ENCODE measurements at places on chromosomes 13 and 19. TPM values are rescaled to one million over a fixed set of nuclear protein-coding genes. Genes with fewer than 3 reads are reported as not detected.

The USF2 gene
- 45.8 TPM for total RNA-seq

The GIPC3 gene
- total RNA-seq, result under 0.01 TPM

The KANK3 gene
- 0.53 TPM for total RNA-seq

The NRTN gene
- total RNA-seq, result not detected

The RYR1 gene
- under 0.01 TPM for total RNA-seq

The FXYD3 gene
- total RNA-seq, result not detected

The ZNF534 gene
- total RNA-seq, result not detected

The MBD3L2 gene
- not detected for total RNA-seq

The CEACAM4 gene
- total RNA-seq, result not detected

The KCTD4 gene
- 0.13 TPM for total RNA-seq

The LILRA1 gene
- not detected for total RNA-seq

The NCAN gene
- not detected for total RNA-seq

The F2RL3 gene
- total RNA-seq, result 0.13 TPM

The RGL3 gene
- 3.7 TPM for total RNA-seq

The ZNF441 gene
- 20.5 TPM for total RNA-seq

The ZNF317 gene
- total RNA-seq, result 11.1 TPM

The SYNGR4 gene
- total RNA-seq, result not detected

The URAD gene
- not detected for total RNA-seq

The ZNF442 gene
- 6.5 TPM for total RNA-seq

The ERICH6B gene
- total RNA-seq, result not detected

Measured in aortic smooth muscle cell (primary cell).